HEK293T (cell line): ENCODE measurements at places on chromosomes 5 and 9.

- peak; percentile 42 for DNase-seq
These were observed at the start of gene CMBL for GRCh38 chr5:10307206-10308148. Gene CMBL (minus strand): TSS chr5:10307902. CDS start chr5:10290762, 17,140 bp downstream.

- DNase-seq, result no peak
These were observed 50.9 kb upstream of the PHF2 start for GRCh38 chr9:93525476-93525875.

DNA sequence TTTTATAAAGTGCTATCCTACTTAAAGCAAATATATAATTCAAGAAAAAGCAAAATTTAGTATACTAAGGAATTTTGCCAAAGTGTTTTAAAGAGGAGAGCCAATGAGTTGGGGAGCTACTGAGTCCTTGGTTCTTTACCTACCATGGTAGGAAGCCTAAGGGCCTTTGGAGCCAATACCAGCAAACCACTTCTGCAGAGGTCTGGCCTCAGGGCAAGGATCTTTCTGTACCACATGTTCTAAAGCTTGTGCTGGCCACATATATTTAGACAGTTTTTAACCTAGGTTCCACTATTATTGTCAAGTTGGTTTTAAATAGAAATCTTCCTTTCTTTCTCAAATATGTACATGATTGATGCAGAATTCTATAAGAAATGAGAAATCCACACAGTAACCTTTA lies 172.3 kb upstream of the NREP start:
- DNase-seq, result no peak

DNA sequence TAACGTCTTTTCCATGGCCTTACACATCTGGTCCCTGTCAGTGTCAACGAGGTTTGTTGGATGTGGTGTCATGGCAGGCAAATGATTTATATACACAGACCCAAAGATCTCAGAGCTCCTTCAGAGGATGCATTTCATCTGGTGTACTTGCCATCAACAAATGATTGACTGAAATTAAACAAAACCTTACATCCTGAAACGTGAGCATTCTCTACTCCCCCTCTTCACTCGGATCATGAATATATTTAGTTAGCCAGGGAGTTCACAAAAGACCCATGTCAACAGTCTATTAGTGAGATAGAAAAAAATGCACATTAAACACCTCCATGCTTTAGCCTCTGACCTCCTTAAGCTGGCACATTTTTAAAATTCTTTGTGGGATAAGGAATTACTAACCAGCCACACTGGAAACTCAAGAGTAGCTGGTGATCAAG lies 215.6 kb downstream of the EFNA5 start:
- no peak for DNase-seq

DNA sequence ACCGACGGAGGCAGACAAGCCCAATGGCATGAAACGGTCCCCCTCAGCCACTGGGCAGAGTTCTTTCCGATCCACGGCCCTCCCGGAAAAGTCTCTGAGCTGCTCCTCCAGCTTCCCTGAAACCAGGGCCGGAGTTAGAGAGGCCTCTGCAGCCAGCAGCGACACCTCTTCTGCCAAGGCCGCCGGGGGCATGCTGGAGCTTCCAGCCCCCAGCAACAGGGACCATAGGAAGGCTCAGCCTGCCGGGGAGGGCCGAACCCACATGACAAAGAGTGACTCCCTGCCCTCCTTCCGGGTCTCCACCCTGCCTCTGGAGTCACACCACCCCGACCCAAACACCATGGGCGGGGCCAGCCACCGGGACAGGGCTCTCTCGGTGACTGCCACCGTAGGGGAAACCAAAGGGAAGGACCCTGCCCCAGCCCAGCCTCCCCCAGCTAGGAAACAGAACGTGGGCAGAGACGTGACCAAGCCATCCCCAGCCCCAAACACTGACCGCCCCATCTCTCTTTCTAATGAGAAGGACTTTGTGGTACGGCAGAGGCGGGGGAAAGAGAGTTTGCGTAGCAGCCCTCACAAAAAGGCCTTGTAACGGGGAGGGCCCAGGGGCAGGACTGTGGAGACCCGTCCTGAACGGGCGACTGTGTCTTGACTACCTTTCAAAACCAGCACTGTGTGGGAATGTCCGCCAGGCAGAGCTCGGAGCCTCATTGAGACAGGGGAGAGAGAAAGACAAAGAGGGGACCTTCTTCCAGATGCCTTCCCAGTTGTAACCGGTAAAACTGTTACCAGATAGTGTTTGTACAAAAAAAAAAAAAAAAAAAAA lies 29.9 kb downstream of the CD180 start:
- DNase-seq, result no peak

- DNase-seq, result no peak
These were observed 467.5 kb downstream of the EFNA5 start for GRCh38 chr5:107203243-107203642.

DNA sequence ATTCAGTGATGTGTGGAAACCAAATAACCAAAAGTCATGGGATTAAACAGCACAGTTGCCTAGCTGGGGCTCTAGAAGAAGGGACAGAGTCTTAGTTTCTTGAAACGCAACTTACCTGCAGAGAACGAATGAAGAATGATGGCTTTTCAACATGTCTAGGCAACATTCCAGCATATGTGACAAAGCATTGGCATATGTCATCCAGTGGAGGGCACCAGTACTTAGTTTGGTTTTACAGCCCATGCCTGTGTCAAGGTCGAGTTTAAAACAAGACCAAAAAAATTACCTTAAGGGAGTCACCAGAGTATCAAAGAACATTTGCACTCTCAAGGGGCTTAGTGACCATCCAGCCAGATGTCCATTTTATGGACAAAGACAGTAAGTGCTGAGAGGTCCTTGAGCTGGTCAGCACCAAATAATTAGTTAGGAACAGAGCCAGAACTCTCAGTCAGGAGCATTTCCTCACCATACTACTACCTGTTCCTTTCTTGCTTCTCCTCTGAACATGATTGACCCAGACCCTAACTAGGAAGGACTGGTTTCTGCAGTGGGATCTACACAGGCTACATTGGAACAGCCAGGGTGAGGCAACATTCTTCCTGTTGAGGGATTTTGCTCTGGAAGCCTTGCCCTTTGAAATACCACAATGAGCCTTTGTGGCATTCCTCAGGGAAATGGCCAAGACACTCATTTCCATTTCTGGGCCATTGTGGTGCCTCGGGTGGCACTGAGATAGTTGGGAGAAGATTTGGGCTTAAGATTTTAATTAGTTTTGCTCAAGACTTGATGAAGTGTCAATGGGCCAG lies 75.4 kb upstream of the ANKH start:
- DNase-seq, result peak; percentile 29

- DNase-seq, result no peak
These were observed 7.8 kb downstream of the RAPGEF1 start for GRCh38 chr9:131732061-131732526.

DNA sequence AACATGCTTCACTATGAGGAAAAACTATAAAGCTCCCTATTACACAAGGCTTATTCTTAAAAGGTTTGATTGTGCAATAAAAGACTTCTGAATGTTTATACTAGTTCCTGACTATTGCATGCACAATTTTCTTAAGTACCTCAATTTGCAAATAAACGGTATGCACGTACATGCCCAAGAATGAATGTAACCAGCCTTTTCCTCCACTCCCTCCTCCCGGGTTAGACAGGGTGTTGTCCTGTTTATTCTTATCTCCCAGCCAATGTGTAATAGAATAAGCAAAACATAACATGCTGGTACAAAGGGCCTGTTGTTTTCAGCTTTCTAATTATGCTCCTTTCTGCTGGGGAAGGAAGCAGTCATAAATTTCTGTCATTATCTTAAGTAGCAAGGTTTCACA lies 79.1 kb downstream of the AOPEP start:
- DNase-seq, result no peak

- DNase-seq, result no peak
These were observed 119.9 kb upstream of the ELAVL2 start for GRCh38 chr9:23945897-23946296.

- no peak for DNase-seq
These were observed 323.4 kb downstream of the CSNK1G3 start for GRCh38 chr5:123835421-123835820.

DNA sequence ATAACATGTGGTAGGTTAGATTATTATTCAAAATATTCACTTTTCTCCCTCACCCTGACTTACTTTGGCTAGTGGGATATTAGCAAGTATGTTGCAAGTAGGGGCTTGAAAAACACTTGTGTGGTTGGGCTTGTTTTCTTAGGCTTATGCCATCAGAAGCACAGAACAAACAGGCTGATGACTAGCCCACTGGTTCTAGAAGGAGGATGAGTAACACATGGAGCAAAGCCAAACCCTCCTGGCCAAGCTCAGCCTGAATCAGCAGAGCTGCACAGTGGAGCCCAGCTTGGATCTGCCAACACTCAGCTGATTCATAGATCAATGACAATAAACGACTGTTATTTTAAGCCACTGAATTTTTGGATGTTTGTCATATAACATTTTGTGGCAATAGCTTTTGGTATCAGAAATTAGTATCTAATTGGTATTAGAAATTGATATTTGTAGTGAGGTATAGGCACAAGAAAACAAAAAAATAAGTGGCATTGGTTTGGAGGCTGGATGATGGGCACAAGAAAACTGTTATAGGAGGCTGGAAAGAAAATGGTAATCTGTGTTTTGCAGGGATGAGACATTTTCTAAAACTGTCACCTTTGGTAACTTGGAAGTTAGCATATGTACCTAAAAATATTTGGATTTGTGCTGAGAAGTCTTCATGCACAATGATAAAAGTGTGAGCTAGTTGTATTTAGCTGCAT lies 46.1 kb upstream of the ZBED3 start:
- no peak for DNase-seq

DNA sequence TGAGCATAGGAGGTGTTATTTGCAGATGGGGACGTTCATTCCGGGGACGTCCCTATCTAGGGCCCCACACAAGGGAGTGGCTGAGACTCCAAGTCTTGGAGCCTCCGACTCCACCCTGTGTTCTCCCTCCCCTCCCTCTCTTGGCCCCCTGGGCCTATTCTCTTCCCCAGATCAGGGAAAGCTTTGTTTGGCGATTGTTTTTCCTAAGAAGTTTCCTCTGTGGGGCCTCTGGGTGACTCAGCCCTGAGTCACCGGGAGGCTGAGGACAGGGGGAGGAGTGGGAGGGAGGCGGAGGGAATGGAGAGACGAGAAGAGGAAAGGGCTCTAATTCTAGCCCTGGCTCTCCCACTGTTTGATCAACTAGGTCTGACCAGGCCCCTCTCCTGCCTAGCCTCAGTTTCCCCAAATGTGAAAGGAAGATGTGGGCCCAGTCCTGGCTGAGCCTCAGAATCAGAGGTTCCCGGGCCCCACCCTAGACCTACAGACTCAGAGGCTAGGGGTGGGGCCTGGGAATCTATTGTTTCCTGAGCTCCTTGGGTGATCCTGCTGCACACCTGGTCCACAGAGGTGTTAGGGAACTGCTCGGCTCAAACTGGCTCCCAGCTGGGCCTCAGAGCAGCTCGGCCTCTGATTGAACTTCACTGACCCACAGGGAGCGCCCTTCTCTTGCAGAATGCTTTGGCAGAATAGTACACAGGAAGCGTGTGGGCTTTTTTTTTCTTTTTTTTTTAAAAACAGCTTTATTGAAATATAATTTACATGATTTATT lies 19.2 kb downstream of the GSN start:
- peak; percentile 73 for DNase-seq

- DNase-seq, result no peak
These were observed 386.3 kb downstream of the BNC2 start for GRCh38 chr9:16484180-16484579.

- DNase-seq, result no peak
These were observed 225.7 kb downstream of the TLR4 start for GRCh38 chr9:117929868-117930267.

DNA sequence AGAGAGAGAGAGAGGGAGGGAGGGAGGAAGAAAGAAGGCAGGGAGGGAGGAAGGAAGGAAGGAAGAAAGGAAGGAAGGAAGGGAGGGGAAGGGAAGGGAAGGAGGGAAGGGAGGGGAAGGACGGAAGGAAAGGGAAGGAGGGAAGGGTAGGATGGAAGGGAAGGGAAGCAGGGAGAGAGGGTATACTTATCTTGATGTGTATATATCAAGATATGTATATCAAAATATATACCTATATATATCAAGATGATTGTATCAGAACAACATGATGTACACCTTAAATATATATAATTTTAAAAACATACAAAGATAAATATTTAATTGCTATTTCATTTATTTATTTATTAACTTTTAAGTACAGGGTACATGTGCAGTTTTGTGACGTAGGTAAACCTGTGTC lies 96.8 kb upstream of the ADAMTS16 start:
- DNase-seq, result no peak

- DNase-seq, result no peak
These were observed 23.2 kb downstream of the ECM2 start for GRCh38 chr9:92512622-92513021.

GRCh38 chr5:42676362-42676761 lies 80.3 kb upstream of the CCDC152 start:
- no peak for DNase-seq

- no peak for DNase-seq
These were observed 577 bp downstream of the TUT7 start for GRCh38 chr9:86353655-86354010.

DNA sequence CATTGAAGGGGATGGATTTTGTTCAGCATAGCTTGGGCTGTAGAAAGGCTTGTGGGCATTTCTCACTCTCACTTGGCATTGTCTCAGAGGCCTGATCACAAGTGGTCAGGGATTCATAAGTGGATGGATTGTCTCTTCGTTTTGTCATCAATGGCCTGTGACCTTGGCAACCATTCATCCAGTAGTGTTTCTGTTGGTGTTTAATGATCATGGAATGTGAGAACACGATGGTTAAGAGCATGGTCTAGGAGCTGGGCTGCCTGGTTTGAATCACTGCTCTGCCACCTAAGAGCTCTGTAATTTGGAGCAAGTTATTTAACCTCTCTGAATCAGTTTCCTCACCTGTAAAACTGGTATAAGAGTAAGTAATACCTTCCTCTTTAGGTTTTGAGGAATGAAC lies 430.1 kb upstream of the MEF2C start:
- DNase-seq, result no peak

GRCh38 chr5:131488463-131488862 lies 146.6 kb downstream of the RAPGEF6 start:
- no peak for DNase-seq

GRCh38 chr9:82334286-82334685 lies 345.7 kb downstream of the SPATA31D1 start:
- no peak for DNase-seq

DNA sequence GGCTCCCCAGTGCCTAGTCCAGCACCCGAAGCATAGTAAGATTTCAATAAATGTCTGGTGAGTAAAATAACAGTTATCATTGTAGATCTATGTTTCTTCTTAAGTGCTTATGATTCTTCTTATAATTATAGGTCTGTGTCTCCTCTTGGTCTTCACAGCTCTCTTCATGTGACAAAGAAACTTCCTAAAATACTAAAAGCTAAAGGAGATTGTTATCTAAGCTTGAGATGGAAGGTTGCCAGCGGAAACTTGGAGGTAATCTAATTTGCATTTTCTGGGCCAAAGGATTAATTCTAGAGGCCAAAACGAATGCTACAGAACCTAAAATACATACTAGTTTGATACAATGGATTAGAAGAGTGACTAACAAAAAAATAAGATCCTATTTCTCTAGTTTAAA lies 13.6 kb upstream of the ARHGAP26 start:
- no peak for DNase-seq

- no peak for DNase-seq
These were observed 31.6 kb downstream of the PRLR start for GRCh38 chr5:35198686-35199085.
